Endothelial cell (in vitro differentiated cells): ENCODE measurements at places on chromosomes 12 and 14. TPM values are rescaled to one million over a fixed set of nuclear protein-coding genes. Genes with fewer than 3 reads are reported as not detected.

- no peak overlapping the region for H3K27ac ChIP-seq
- no peaks in the 10 kb centered on the region for H3K4me1 ChIP-seq
- no peak overlapping the region for H3K4me3 ChIP-seq
- peaks cover 7% of the 10 kb centered on the region for H3K27me3 ChIP-seq
- no peak for DNase-seq
- H3K36me3 ChIP-seq: no peaks in the 10 kb centered on the region
Measured at GRCh38 chr12:53152390-53152789, 28.1 kb upstream of the ZNF740 start.

GRCh38 chr12:113776536-113776935 lies 189.6 kb downstream of the RBM19 start:
- H3K27ac ChIP-seq: no peak overlapping the region
- no peak overlapping the region for H3K4me3 ChIP-seq
- H3K36me3 ChIP-seq: no peaks in the 10 kb centered on the region

DNA sequence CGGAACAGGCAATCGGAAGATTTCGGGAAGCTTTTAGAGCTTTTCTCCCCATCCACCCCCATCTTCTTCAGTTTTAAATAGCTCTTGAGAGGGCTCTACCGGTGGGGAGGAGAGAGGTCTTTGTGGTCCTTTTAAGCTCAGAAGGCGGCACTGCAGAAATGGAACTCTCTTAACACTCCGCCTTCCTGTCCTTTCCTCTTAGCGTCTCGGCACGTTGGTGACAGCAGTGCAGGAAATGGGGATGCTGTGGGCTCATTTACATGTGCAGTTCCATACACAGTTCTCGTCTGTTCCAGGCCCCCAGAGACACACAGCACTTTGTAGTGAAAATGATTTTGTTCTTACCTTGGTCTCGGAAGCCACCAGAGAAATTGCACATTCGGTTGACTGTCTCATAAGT lies 50.4 kb upstream of the RIN3 start:
- no peak overlapping the region for H3K4me3 ChIP-seq
- H3K27me3 ChIP-seq: peaks cover 13% of the 10 kb centered on the region
- H3K4me1 ChIP-seq: peaks cover 42% of the 10 kb centered on the region
- no peaks in the 10 kb centered on the region for H3K36me3 ChIP-seq

GRCh38 chr14:31207287-31207754 lies 272 bp downstream of the HECTD1 start:
- H3K4me1 ChIP-seq: peaks cover 26% of the 10 kb centered on the region
- no peak for DNase-seq
- H3K27ac ChIP-seq: peak overlapping the region; percentile 84
- peaks cover 14% of the 10 kb centered on the region for H3K36me3 ChIP-seq
- peak overlapping the region; percentile 91 for H3K4me3 ChIP-seq

- no peak for DNase-seq
- H3K27ac ChIP-seq: no peak overlapping the region
- H3K4me3 ChIP-seq: no peak overlapping the region
- peaks cover 4% of the 10 kb centered on the region for H3K27me3 ChIP-seq
Measured at GRCh38 chr12:104454997-104455396, 1.8 kb upstream of the CHST11 start.

- DNase-seq: no peak
- no peak overlapping the region for H3K27ac ChIP-seq
- no peak overlapping the region for H3K4me3 ChIP-seq
- H3K4me1 ChIP-seq: no peaks in the 10 kb centered on the region
- no peaks in the 10 kb centered on the region for H3K27me3 ChIP-seq
Measured at GRCh38 chr14:53569446-53569845, 387.2 kb downstream of the BMP4 start.

- H3K27ac ChIP-seq: no peak overlapping the region
- DNase-seq: no peak
- H3K27me3 ChIP-seq: peaks cover 10% of the 10 kb centered on the region
- peaks cover 50% of the 10 kb centered on the region for H3K36me3 ChIP-seq
- no peak overlapping the region for H3K4me3 ChIP-seq
- H3K4me1 ChIP-seq: no peaks in the 10 kb centered on the region
Measured at GRCh38 chr12:121436706-121437105, 36.8 kb downstream of the RNF34 start.

DNA sequence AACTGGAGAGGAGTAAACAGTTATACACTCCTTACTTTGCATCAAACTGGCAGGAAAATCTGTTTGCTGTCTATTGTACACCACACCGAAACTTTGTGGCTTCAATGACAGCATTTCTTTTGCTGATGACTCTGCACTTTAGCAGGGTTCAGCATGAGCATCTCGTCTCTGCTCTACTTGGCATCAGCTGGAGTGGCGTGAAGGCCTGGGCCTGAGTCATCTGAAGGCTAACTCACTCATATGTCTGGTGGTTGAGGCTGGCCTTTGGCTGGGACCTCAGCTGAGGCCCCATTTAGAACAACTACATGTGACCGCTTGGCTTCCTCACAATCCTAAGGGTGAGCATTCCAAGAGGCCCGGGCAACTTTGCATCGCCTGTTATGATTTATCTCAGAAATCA lies 28.7 kb upstream of the REP15 start:
- no peaks in the 10 kb centered on the region for H3K4me1 ChIP-seq
- H3K27me3 ChIP-seq: peaks cover 4% of the 10 kb centered on the region
- H3K4me3 ChIP-seq: no peak overlapping the region
- peaks cover 58% of the 10 kb centered on the region for H3K36me3 ChIP-seq
- DNase-seq: no peak
- H3K27ac ChIP-seq: no peak overlapping the region

DNA sequence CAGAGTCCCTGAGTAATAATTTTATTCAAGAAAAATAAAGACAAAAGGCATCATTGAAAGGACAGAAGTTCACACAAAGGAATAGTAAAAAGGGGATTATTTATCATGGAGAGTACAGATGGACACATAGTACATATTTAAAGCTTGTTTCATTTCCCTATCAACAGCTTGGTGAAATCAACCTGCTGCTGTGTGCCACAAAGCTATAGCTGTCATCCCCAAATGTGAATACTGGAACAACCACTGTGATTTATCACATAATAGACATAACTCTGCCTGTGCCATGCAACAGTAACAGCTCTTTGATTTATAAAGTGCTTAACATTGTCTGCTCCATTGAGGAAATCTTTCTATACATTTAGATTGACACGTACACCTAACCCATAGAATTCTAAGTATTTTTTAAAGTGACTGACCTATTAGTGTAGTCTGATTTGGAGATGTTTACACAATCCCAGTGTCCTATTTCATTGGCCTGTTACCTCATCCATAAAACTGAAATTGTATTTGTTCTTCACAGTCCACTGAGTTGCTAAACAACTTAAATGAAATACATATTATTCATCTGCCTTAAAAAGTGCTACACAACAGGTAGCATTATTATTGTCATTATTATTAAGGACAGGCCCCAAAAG lies 3.3 kb downstream of the NEMF start:
- peaks cover 19% of the 10 kb centered on the region for H3K4me1 ChIP-seq
- peak overlapping the region; percentile 4 for H3K27ac ChIP-seq

DNA sequence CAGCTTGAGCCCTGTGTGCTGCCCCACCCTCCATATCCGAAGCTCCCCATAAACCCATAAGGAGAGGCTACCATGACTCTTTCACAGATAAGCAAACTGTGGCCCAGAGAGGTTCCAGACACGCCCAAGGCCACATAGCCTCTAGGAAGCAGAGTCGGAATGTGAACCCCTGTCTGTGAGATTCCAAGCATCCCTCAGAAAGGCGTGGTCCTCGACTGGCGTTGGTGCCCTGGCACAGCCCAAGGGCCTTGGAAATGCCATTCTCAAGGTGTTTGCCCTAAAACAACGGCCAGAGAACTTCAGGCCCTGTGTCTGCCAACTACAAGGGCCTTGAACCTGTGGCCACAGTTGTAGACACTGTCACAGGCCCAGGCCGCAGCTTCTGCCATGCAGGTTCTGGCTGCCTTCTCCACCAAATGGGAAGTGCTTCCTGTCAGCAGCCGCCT lies 8.5 kb upstream of the DIO3 start:
- H3K27ac ChIP-seq: no peak overlapping the region
- H3K27me3 ChIP-seq: peaks cover 13% of the 10 kb centered on the region

- peaks cover 6% of the 10 kb centered on the region for H3K27me3 ChIP-seq
- DNase-seq: peak; percentile 51
- no peak overlapping the region for H3K27ac ChIP-seq
- no peaks in the 10 kb centered on the region for H3K36me3 ChIP-seq
- H3K4me3 ChIP-seq: no peak overlapping the region
- H3K4me1 ChIP-seq: peaks cover 17% of the 10 kb centered on the region
Measured at GRCh38 chr14:103871596-103872480, 24.5 kb upstream of the PPP1R13B start.

DNA sequence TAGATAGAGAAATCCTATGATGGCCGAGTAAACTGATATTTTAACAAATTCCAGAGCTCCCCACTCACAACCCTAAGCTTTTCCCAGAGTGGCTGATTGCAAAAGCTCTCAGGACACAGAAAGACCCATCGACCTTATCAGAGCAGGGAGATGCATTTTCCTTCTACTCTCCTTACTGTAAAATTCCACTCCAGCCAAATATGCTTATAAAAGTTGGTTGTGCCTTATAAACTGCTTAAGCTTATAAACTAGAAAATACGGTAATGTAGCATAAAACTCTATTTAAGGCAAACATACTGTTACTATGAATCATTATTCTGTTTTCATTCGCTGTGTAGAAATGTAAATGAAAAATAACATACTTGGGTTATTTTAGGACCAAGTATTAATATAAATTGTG lies 41.6 kb upstream of the TRHDE start:
- H3K4me3 ChIP-seq: no peak overlapping the region
- H3K36me3 ChIP-seq: no peaks in the 10 kb centered on the region

GRCh38 chr12:238736-239398 lies 23.8 kb downstream of the SLC6A13 start:
- peaks cover 4% of the 10 kb centered on the region for H3K27me3 ChIP-seq
- H3K27ac ChIP-seq: no peak overlapping the region
- no peak overlapping the region for H3K4me3 ChIP-seq
- H3K4me1 ChIP-seq: no peaks in the 10 kb centered on the region
- no peak for DNase-seq

DNA sequence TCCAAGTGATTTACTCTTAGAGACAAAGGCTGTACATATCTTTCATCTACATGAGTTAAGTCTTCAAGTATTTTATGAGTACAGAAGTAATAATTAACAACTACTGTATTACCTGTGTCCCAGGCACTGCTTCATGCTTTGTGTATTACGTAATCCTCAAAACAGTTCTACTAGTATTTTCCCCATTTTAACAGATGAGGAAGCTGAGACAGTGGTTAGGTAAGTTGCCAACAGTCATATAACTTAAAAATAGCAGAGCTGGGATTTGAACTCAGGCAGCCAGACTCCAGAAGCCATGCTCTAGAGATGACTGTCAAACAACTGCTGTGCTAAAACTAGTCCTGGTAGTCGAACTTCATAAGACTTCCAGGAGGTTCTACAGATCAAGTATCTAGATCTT lies 10.7 kb downstream of the TRMT5 start:
- no peak for DNase-seq
- H3K27me3 ChIP-seq: no peaks in the 10 kb centered on the region
- H3K27ac ChIP-seq: no peak overlapping the region

- H3K4me3 ChIP-seq: no peak overlapping the region
- DNase-seq: no peak
- H3K4me1 ChIP-seq: no peaks in the 10 kb centered on the region
- no peaks in the 10 kb centered on the region for H3K27me3 ChIP-seq
- H3K36me3 ChIP-seq: no peaks in the 10 kb centered on the region
Measured at GRCh38 chr12:38788106-38788505, 117.3 kb downstream of the CPNE8 start.

GRCh38 chr12:80456513-80456912 lies 12.5 kb downstream of the PTPRQ start:
- no peak overlapping the region for H3K27ac ChIP-seq
- no peaks in the 10 kb centered on the region for H3K36me3 ChIP-seq
- DNase-seq: no peak
- H3K4me1 ChIP-seq: no peaks in the 10 kb centered on the region
- no peak overlapping the region for H3K4me3 ChIP-seq
- H3K27me3 ChIP-seq: no peaks in the 10 kb centered on the region

INHBC gene
- not detected for total RNA-seq

CHFR gene
- 74.1 TPM for total RNA-seq

KCNJ8 gene
- total RNA-seq: 0.23 TPM

SAMD4A gene
- 9.2 TPM for total RNA-seq

AMDHD1 gene
- not detected for total RNA-seq

COCH gene
- 3.7 TPM for total RNA-seq

PLCZ1 gene
- not detected for total RNA-seq

PARPBP gene
- total RNA-seq: 7.5 TPM
